HT1080 (cell line): ENCODE measurements at places on chromosomes 3 and 15.

DNA sequence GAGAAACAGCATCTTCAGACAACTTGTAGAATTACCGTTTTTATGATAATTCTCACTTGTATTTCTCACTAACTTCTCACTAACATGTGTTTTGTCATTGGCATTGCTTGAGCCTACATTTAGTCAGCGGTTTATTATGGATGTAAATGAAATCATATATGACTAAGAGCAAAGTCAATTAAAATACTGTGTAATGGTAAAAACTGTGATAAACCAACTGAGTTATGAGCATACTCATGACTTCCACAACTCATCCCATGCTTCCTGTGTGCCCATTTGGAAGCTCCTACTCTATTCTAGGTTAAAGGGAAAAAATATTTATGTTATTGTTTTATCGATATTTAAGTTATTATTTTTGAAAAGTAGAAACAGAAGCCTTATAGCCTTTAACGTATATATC lies 12.8 kb downstream of the PXK start:
- no peak for DNase-seq

DNA sequence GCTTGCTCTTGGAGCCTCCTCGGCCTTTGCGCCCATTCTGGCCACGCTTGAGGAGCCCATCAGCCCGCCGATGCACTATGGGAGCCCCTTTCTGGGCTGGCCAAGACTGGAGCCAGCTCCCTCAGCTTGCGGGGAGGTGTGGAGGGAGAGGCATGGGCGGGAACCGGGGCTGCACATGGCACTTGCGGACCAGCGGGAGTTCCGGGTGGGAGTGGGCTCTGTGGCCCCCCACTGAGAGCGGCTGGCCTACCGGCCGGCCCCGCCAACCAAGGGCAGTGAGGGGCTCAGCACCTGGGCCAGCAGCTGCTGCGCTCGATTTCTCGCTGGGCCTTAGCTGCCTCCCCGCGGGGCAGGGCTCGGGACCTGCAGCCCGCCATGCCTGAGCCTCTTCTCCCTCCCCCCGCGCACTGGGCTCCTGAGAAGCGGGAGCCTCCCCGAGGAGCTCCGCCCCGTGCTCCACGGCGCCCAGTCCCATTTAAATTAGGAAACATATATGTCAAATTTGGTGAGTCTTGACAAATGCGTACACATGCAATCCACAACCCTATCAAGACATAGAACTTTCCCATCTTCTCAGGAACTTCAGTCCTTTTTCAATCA lies 97.6 kb upstream of the CNTN3 start:
- no peak for DNase-seq

GRCh38 chr3:159499031-159499793 lies 489.4 kb upstream of the IL12A start:
- peak; percentile 81 for DNase-seq

DNA sequence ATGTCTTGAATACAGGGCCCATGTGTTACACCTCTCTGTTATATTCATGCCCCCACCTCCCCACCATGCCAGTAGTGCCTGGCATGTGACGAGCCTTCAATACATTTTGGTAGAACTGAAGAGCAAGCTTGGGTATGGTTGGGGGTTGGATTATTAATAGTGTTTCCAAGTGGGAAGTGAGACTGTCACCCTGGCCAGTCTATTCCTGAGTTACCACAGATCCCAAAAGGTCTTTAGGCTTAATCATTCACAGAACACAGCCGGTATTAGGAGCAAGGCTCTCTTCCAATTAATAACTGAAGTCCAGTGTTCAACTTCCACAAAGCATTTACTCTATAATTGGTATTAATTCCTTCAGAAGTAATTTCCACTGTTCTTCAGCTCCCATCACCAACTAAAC lies 231.9 kb upstream of the LRTM1 start:
- no peak for DNase-seq

DNA sequence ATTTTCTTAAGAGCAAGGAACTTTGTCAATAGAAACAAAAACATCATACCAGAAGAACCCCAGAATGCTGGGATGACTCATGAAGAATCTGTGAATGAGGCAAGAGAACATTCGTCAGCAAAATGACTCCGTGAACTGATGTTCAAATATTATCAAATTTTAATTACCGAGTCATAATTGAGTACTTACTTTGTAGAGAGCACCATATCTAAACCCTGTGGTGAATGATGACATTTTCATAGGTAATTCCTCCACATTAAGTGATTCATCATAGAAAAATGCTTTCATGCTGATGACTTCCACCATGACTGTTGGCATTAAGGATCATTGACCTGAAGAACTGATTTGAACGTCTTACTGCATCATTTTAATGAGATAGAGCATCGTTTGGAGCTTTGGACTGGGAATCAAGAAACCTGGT lies 56.3 kb downstream of the PPARG start:
- DNase-seq: peak; percentile 66

- DNase-seq: no peak
Observed at GRCh38 chr3:181693280-181693679, 18.4 kb upstream of the SOX2 start.

DNA sequence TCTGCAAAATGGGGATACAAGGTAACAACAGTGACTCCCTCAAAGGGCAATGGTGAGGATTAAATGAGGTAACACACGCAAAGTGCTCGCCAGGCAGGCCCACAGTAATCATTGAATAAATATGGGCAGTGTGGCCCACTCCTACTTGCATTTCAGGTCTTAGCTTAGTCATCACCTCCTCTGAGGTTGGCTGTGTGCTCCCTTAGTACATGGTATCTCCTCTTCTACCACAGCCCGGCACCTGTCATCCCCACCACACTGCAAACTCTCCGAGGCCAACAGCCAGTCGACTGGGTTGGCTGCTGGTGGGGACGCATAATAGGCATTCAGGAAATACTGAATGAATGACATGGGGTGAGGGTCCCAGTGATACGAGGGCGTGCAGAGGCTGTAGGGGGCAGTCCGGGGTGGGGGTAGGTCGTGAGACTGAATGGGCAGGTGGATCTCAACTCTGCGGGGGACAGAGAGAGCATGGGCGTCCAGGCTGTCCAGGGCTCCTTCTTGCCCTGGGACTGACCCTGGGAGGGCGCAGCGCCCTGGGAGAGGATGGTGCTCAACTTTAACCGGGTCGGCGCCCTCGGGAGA lies 375 bp upstream of the MYZAP start:
- DNase-seq: no peak

DNA sequence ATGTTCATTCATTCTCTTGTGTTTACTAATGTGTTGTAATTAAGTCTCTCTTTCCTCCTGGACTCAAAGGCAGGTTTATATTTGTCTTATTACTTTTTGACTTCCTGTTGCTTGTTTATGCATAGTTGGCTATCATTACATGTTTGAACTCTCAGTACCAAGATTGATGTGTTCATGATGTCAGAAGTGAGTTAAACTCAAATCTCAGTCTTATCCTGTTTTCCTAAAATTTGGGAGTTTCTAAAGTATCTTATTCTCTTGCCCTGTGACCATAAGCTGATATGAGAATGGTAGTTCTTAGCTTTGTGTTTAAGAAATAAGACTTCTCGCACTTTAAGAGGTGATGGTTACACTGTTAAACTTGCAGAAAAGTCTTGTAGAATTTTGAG lies 5.2 kb downstream of the GLCE start:
- DNase-seq: no peak
